ENCODE measurements at places on chromosomes 12 and 14.

DNA sequence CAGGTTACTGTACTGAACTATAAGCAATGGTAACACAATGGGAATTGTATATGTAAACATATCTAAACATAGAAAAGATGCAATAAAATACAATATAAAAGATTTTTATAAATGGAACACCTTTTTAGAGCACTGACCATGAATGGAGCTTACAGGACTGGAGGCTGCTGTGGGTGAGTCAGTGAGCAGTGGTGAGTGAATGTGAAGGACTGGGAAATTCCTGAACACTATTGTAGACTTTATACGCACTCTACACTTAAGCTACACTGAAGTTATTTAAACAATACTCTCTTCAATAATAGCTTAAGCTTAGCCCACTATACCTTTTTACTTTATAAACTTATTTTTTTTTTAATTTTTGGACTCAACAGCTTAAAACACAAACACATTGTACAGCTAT is 313.5 kb downstream of the KCNC2 start:
- DNase-seq: no peak

GRCh38 chr12:116257215-116257614 is 20.3 kb downstream of the MED13L start:
- no peak for DNase-seq

DNA sequence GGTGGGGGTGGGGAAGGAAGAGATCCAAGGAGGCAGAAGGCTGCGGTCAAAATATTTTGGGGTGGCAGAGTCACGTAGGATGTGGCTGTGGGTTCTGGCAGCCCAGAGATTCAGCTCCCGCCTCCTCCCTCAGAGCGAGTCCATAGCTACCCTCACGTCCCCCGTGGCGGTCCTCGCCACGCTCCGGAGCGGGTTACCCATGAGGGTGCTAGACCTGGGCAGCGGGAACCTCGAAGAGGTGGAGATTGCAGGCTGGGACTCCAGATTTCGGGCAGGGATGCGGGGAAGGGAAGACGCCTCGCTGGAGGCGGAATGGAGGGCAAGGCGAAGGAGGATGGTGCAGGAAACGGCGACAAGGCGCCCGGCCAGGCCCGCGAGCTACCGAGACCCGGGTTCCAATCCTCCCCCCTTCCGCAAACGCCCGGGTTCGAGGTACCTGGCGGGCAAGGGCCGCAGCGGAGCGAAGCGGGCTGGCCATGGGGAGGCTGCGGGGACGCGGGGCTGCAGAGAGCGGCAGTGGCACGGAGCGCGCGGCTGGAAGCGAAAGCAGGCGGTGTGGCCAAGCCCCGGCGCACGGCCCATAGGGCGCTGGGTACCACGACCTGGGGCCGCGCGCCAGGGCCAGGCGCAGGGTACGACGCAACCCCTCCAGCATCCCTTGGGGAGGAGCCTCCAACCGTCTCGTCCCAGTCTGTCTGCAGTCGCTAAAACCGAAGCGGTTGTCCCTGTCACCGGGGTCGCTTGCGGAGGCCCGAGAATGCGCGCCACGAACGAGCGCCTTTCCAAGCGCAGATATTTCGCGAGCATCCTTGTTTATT is 46.2 kb downstream of the BCAT1 start:
- DNase-seq: peak; percentile 80

DNA sequence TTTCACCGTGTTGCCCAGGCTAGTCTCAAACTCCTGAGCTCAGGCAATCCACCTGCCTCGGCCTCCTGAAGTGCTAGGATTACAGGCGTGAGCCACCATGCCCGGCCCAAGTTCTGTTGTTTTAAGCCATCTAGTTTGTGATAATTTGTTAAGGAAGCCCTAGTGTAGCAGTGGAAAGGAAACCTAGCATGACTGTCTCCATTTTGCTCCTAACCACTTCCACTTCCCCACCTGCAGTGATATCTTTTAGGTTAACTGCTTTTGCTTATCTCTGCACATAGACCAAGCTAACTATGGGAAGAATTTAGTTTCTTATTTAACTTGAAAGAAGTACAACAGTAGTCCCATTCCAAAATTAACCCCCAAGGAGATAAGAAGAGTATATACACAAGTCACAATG is 109.5 kb upstream of the NAP1L1 start:
- no peak for DNase-seq

DNA sequence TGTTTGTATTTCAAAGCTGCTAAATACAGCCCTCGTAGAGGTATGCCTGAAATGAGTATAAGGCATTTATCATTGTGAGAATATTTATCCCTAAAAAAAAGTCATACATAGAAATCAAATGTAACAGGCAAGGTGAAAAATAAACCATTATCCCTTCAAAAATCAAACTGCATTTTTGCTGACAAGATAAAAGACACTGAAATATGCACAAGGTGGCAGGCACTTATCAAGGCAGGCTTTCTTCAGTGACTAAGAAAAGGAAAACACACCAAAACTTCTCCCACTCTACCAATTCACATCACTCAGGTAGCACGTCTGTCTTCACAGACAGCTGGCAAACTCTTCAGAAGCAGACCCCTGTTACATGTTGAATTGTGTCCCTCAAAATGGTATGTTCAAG is 23.6 kb downstream of the ARMH4 start:
- DNase-seq: no peak

- DNase-seq: no peak
These were observed 17.1 kb downstream of the PDZRN4 start for GRCh38 chr12:41205070-41205709.
